ENCODE measurements at places on chromosomes 11 and 22.

- peak; percentile 12 for DNase-seq
These were observed 27.9 kb downstream of the NAV2 start for GRCh38 chr11:19740586-19740985.

DNA sequence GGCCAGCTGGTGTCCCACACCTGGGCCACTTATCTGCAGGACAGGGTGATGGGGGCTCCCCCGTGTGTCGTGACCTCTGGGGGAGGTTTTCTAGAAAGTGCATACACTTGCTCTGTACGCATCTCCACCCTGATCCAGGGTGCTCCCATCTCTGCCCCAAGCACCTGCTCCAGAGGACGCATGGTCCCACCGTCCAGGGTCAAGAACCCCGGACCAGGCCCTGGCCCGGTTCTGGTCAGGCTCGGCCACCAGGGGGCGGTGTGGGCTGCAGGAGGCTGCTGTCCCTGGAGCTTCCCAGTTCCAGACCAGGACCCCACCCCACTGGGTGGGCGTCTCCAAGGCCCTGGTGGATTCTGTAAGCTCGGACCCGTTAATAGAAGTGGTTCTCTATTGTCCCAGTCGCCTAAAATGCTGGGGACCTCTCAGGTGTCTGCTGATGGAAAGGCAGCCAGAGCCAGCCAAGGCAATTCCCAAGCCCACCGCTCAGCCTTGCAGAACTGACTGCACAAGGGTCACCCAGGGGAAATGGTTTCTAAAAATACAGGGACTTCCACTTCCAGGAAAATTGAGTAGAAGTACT is 34.7 kb upstream of the SEPTIN5 start:
- DNase-seq = no peak

DNA sequence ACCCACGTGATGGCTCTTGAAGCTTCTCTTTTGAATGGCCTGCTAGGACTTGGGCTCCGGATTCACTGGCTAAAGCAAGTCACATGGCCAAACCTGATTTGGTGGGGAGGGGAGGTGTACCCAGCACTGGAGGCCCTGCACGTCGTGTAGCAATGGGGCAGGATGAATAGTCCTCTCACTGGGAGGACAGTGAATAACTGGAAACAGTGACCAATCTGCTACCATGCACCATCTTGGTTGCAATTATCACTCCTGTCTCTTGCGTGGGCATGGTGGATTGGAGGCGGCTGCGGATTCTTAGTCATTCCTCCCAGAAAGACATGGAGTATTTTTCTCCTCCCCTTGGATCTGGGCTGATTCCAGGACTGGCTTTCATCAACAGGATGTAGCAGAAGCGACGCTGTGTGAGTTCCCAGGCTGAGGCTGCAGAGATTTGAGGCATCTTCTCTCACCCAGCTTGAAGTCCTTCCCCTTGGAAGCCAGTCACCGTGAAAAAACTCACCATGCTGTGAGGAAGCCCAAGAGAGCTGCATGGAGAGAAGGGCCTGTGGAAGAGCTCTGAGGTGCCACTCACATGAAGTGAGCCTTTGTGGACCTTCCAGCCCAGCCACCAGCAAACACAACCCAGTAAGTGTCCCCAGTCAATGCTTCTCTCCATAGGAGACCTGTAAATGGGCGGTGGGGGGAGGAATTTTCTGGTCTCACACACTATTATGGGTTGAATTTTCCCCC is 70.4 kb downstream of the IGLL1 start:
- DNase-seq = peak; percentile 26

DNA sequence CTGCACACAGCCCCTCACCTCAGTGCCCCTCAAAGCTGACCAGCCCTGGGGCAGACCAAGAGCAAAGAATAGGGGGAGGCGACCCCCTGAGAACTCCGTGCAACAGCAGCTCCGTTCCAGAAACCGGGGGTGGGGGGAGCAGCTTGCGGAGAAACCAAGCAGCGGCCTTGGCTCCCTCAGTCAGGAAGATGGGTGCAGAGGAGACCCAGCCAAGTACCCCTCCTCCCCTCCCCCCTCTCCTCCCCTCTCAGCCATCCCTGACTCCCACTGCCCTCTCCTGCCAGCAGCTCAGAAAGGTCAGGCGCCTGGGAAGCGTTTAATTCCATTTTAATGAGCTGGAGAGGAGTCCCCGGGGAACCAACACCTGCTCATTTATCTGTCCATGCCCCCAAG is 78.9 kb downstream of the PDE2A start:
- DNase-seq = no peak

- DNase-seq = no peak
These were observed 194.3 kb downstream of the SWAP70 start for GRCh38 chr11:9858218-9858617.

GRCh38 chr22:48491451-48491941 is 1336.2 kb downstream of the BRD1 start:
- no peak for DNase-seq

- DNase-seq = no peak
These were observed 129.6 kb upstream of the POU2AF2 start for GRCh38 chr11:111115890-111116289.

DNA sequence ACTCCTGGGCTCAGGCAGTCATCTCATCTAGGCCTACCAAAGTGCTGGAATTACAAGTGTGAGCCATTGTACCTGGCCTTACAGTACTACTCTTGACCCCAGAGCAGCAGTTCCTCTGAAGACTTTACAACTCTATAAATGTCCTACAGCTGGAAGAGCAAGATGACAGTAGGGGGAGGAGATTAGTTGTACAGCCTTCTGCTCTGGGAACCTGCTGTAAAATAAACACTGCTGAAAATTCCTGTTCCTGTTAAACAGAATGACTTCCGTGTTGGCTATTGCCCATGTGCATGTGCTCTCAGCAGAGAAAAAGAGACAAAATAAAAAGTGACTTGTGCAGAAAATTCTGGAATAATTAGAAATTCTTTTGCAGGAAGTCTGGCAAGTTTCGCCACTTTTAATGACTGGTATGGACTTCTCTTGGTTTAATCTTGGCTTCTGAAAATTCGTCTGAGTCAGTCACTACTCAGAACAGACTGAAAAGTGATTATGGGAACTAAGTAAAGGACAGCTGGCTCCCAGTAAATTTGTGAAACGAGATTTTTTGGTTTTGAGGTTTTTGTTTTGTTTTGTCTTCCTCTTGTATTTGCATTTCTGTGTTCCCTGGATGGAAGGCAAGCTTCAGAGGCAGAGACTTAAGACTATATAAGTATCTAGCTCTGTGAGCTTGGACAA is 955.7 kb downstream of the DLG2 start:
- no peak for DNase-seq

DNA sequence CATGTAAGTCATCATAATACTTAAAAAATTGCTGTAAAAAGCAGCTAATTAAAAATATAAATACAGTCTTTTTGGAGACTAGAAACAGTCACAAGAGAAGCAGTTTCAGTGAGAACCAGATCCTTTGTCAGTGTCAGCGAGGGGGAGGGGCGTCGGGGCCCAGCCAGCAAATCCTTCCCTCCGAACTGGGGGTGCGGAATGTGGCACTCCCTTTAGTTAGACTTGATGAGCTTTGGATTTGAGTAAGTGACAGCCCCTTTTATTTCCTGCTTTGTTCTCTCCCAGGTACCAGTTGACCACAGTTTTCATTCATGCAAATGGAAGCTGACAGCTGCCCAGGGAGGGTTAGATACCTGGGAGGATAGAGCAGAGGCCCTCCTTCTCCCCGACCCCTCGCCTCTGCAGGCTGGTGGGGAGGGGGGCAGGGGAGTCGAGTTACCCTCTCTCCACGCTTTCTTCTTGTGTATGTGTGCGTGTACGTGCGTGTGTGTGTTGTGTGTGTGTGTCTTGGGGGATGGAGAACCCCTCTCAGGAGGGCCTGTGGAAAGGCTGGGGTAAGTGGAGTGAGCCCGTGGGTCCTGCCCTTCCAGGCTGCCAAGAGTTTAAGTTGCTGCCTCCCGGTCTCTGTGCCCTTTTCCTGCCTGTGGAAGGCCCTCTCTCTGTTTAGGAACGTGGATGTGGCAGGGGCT is 38.3 kb downstream of the PTPRJ start:
- no peak for DNase-seq

DNA sequence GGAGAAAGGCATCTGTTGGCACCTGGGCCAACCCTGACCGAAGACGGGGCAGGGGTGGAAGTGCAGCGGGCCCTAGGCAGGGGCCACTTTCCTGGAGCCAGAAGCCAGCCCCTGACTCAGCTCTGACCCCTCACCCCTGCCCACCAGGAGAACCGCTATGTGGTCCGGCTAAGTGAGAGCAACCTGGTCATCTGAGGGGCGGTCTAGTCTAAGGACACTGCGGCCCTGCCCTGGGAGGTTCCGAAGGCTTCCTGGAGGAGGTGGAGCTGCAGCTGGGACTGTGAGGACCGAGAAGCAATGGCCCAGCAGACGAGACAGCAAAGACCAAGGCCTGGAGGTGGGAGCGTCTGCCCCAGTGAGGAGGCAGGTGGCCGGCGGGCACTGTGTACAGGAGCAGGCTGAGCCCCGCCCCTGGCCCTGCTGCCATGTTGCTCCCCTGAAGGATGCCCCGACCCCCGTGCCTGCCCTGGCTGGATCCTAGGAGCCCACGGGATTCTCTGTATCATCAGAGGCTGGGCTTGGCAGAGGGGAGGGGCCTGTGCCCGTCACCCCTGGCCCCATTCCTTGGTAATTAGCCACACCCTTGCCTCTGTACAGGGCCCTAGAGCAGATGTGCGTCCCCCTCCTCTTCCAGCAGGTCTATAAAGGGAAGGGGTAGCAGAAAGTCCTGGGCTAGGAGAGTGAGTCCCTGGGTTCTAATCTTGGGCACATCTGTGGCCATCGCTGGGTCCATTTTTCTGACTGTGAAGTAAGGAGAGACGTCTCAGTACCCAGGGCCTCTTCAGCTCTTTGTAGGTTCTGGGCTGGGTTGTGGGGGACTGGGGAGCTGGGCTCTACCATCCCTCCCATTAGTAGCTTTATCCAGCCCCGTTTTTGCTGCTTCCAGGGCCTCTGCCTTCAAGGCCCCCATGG is 19.4 kb downstream of the RELT start:
- no peak for DNase-seq

- peak; percentile 37 for DNase-seq
These were observed 35.3 kb upstream of the FZD4 start for GRCh38 chr11:86990515-86990914.

- no peak for DNase-seq
These were observed 51.1 kb downstream of the MICAL3 start for GRCh38 chr22:17973217-17973616.

- no peak for DNase-seq
These were observed 205.1 kb downstream of the SNX19 start for GRCh38 chr11:130711193-130711592.

DNA sequence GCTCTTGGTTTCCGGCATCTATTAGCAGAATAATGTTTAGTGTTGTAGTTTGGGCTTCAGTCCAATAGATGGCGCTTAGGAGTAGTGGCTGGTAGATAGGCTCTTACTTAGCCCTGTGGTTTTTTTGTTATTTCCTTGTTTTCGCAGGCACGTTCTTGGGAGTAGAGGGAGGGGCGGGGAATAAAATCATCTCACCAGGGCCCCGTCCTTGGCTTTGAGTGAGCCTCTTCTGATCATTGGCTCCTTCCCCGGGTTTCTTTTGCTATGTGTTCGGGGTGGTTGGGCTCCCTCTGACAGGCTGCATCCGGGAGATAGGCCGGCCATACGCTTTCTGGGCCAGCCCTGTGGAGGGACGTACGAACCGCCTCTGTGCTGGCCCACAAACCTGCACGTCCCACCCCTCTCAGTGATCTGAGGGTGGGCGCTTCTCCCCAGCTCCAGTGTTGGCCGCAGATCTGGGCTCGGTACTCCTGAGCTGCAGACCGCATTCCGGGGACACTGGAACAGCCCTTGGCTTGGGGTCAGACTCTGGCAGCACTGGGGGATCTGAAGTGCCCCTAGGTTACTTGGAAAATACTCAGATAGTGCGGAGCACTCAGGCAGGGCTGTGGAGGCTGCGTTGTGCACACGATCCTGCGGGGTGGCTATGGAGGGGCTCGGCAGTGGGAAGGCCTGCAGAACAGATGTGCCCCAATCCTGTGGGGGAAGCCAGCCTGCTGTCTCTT is 217.0 kb downstream of the DYNC2H1 start:
- DNase-seq = peak; percentile 60

GRCh38 chr22:32721328-32722180 is 80.0 kb upstream of the TIMP3 start:
- peak; percentile 51 for DNase-seq

GRCh38 chr22:41403532-41404318 is 22.0 kb downstream of the TEF start:
- DNase-seq = peak; percentile 98

DNA sequence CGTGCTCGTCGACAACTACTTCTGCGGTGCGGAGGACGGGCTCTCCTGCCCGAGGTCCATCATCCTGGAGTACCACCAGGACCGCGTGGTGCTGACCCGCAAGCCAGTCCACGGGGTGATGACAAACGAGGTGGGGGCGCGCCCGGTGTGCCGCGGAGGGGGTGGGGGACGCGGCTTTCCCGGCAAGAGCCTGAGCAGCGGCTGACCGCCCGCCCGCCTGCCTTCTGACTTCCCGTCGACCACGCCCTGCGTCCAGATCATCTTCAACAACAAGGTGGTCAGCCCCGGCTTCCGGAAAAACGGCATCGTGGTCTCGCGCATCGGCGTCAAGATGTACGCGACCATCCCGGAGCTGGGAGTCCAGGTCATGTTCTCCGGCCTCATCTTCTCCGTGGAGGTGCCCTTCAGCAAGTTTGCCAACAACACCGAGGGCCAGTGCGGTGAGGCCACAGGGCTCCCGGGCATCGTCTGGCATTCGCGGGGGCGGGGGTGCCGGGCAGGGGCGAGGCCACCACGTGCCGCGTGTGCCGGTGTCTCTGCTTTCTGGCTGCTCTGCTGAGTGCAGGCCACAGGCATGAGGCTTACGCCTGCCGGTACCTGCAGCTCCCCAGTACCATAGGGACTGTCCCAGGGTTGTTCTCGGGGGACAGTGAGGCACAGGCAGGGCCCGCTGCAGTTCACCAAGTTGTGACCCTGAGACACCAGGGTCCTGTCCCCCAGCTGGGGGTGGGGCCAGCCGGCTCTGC is 28.5 kb upstream of the MUC5B start:
- no peak for DNase-seq
